ELF-1 (cell line): ENCODE measurements at places on chromosomes 1 and 21.

DNA sequence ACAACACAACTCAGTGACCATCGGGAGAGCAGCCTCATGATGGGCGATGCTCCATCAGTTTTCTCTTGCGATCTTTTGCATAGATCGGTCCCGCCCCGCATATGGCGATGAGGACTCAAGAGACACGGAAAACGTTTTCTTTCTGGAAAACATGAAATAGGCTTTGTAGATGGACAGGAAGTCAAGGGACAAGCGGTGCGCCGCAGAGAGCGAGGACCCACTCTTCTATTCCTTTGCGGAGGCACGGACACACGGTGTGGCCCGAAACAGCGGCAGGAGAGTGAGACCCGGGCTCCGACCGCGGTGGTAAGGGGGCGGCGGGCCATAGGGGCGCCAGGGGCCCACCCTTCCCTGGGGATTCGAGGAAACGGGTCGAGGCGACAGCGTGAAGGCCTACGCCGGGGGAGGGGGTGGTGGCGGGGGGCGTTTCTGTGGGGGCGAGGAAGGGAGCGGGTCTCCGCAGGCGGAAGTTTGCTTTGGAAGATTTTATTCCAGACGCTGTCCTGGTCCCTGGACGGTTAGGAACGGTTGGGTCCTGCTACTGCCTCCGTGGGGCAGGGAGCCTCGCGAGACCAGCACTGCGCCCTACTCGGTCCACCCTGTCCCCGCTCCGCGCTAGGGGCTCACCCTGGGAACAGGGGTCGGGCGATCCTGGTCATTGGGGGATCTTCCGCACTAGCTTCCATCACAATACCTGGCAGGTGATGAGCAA, 796 bp upstream of the TDRKH start:
- DNase-seq = no peak

- peak; percentile 36 for DNase-seq
Measured at GRCh38 chr1:174258148-174258550, 98.8 kb downstream of the RABGAP1L start.

DNA sequence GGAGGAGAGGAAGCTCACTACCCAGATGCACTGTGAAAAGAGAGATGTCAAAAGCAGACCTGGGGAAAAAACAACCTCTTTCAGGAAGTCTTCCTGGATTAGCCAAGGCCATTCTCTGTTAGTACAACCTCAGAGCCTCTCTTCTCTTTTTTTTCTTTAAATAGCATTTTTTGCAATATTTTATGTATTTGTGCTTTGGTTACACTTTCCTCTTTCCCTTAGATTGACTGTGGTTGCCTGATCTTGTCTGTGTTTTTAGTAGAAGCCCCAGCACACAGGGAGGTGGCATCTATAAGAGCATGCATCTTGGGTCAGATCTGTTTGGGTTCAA, 18.8 kb downstream of the SLC26A9 start:
- DNase-seq = no peak

DNA sequence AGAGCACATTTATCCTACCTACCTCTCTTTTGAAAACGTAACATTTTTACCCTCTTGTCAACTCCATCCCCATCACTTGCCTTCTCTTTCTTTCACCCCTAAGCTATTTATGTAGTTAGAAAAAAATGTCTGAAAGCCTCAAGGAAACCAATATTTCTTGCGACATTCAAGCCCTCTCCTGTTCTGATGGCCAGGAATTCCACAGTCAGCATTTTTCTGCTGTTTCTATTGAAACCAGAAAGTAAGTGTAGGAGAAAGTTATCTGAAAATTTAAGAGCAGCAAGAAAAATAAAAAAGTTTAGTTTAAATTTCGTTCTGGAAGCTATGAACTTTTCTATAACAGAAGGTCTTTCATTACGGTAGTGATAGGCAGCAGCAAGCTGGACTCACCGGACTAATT, 247.6 kb upstream of the PBX1 start:
- DNase-seq = no peak

DNA sequence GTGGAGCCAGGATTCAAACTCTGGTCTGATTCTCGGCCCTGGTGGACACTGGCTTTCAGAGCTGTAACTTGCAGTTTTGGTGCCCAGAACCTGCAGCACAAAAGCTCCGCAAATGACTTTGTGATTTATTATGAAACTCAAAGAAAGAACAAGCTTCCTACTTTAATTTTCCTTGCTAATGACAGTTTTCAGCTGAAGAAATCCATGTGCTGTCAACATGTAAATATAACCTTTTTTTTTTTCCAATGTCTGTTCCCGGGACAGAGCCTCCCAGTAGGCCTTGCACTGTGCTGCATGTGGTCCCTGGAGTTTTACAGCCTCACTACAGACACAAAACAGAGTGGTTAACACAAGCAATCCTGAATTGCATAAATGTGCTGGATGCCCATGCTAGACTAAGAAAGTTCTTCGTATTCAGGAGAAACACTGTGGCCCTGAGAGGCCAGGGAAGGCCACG, 62.3 kb upstream of the ANGPTL1 start:
- DNase-seq = no peak

DNA sequence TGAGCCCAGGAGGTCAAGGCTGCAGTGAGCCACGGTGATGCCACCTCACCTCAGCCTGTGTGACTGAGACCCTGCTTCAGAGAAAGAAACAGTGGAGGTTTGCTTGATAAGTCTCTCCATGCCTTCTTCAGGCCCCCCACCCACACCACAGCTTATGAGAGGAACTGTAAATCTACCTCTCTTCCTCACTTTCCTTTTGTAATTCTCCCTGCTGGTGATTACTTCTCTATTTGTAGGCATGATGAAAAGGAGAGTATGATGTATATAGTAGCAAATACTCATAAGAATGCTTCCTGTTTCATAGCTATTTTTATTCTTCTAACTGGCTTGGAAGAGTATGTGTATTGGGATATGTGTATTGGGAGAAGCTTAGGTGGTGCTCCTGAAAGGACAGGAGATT, 186.3 kb downstream of the VPS13D start:
- no peak for DNase-seq

DNA sequence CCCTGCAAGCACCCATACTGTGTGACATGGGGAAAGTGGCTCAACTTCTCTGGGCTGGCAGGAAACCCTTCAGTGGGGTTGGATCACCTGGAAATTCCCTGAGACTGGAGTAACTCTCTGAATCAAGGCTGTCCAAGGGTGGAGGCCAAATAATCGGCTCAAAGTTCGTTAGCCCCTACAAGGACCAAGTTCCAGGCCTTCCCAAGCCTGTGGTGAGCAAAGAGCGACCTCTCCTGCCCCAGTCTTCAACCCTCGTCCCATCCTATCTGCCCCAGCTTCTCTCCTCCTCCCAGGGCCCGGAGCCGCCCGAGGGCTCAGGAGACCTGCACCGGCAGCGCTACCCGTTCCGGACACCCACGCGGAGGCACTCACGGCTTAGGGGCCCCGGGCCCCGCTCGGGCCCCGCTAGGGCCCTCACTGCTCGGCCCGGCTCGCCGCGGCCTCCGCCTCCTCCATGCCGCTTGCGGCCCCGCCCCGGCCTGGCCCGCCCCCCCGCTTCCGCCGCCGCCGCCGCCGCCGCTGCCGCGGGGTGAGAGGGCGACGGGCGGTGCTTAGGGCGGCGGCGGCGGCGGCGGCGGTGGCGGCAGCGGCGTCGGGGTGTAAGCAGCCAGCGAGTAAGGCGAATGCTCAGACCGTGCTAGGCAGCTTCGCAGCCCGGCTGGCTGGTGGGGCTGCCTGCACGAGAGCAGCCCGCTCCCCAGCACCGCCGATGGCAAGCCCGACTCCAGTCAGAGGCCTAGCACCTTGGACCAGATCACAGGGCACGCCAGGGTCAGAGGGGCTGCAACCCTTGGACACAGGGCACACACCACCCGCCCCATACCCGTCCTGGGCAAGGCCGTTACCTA, at the start of gene POMGNT1:
POMGNT1 (minus strand) TSS at position 471 of the 848 bp plus-strand sequence. CDS start 613 bp downstream, outside the sequence.
- peak; percentile 65 for DNase-seq
